ENCODE measurements at places on chromosomes 16 and 17.
A peak's percentile ranks its signal among the peaks of the same experiment; 100 is the strongest.

DNA sequence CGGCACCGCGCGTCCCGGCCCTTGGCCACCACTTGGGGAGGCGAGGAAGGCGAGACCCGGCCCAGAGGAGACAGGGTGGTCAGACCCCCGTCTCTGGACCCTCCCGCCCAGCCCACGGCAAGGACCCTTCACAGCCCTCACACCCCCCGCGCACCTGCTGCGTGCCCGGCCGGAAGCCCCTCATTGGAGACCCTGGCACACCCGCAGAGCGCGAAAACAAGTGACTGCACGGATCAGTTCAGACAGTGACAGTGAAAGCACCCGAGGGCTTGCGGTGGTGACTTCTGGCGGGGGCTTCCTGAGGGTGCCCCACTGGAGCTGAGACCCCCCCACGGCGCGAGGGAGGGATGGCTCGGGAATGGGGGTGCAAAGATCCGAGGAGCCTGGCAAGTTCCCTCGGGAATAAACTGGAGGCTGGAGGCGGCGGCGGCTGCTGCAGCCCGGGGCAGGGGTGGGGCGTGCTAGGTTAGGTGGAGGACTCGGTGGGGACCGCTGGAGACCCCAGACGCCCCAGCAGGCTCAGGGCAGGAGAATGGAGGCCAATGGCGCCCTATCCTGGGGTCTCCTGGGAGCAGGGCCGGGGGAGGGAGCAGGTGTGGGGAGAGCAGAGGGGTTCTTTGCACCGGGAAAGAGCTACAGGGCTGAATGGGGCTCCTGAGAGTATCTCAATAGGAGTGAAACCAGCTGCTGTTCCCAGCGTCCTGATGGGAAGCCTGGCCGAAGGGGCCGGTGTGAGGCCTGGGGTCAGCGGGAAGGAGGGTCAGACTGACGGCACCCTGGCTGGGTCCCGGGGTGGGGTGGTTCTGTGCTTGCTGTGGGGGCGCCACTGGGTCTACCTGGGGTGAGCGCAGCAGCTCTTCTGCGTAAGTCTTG lies 824 bp upstream of the FBXL16 start:
- DNase-seq, result no peak

DNA sequence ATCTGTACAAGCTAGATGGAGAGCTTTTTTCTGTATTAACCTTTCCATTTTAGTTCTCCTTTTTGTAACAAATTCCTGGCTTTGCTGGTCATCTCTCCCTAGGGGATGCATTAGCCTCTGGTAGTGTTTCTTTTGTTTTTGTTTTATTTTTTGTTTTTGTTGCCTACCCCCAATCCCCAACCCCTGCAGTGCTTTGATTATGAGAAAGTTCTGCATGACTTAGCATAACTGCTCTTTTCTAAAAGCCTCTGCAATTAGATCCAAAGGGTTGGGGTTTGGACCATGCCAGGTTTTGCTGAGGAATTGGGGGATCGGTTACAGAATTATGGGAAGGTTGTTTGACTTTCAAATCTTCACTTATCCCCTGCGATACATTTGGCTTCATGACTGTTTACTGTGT lies 98.2 kb downstream of the ADAMTS18 start:
- no peak for DNase-seq

GRCh38 chr17:62793919-62794665 lies 14.0 kb downstream of the MARCHF10 start:
- no peak for DNase-seq

DNA sequence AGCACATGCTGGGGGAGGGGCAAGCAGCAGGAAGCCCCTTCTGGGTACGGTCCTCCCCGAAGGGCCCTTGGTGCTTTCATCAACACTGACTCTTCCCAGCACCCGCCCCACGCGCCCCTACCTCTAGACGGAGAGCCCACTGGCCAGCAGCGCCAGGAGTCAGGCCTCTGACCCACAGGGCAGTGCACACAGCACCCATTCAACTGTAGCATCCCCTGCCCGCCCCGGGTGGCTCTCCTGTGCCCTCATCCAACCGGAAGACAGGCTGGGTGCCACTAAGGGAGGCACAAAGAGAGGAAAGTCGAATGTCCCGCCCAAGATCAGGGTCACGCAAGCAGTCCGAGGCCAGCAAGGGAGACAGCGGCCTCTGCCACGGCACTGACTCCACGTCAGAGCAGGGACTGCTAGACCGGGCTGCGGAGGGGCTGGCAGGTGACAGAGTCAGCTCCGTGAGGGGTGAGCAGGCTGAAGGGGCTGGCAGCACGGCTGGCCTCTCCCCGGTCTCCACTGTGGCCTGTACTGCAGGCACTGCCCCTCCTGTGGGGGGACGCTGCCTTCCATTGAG lies 9.8 kb downstream of the MSRB1 start:
- DNase-seq, result no peak

- peak; percentile 86 for DNase-seq
Measured at GRCh38 chr17:3693829-3694231, 2.1 kb downstream of the P2RX5 start.

GRCh38 chr17:30376621-30377452 lies 1.9 kb upstream of the CPD start:
- no peak for DNase-seq

GRCh38 chr17:18027280-18027679 lies 11.7 kb downstream of the ATPAF2 start:
- no peak for DNase-seq

DNA sequence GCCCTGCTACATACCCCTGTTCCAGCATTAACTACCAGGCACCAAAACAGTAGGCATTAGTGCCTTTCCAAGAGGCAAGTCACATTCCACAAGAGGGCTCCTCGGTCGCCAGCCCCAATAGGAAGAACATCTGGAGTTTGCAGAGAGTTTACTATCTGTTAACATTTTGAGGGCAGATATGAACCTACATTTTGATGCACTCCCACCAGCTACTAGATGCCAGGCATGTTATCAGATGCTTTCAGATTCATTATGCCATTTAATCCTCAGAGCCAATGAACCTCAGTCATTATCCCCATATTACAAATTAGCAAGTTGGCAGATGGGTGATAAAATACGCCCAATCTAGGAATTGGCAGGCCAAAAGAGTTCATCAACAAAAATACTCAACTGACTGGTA lies 4.2 kb upstream of the CMTM2 start:
- DNase-seq, result no peak

GRCh38 chr17:16214190-16215001 lies 938 bp downstream of the NCOR1 start:
- no peak for DNase-seq

- DNase-seq, result no peak
Measured at GRCh38 chr16:86363057-86363490, 147.3 kb upstream of the FOXF1 start.

DNA sequence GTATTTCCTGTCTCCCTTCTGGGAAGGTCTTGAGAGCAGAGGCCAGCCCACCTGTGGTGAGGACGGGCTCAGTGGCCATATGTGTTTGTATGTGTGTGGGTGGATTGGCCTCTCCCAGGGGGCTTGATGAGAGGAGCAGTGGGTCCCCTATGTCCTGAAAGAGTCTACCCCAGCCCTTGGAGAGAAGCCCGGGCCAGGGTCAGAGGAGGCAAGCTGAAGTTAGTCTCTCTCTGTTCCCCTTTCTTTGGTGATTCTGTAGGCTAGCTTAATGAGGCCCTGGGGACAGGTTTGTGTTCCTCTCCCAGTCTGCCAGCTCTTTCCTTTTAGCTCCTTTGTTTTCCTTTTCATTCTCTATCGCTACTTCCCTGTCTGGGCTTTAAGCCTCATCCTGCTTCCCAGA lies 23.8 kb upstream of the NFATC3 start:
- no peak for DNase-seq

- DNase-seq, result no peak
Measured at GRCh38 chr16:62967611-62968010, 931.4 kb upstream of the CDH8 start.

- DNase-seq, result no peak
Measured at GRCh38 chr16:67443265-67443664, 12.3 kb downstream of the HSD11B2 start.

DNA sequence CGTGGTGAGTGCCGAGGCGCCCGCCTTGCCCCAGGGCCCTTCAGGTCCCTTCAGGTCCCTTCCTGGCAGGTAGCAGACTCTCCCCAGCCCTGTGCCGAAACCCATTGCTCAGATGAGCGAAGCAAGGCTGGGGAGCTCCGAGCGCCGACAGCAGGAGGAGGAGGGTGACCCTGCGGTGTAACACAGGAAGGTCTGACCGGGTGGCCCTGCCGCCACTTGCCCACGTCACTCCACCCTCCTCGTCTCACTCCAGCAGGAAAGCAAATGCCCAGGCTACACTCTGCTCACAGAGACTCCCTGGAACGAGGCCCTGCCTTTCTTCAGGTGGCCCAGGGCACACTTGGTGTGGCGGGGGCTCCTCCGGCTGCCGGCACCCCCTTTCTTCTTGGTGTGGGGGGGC lies 57.2 kb downstream of the ACTG1 start:
- DNase-seq, result no peak

- DNase-seq, result peak; percentile 76
Measured at GRCh38 chr17:50903604-50904517, 37.7 kb upstream of the TOB1 start.

GRCh38 chr16:75026892-75027391 lies 28.1 kb downstream of the ZNRF1 start:
- DNase-seq, result no peak

- DNase-seq, result no peak
Measured at GRCh38 chr16:27531186-27531585, 18.5 kb downstream of the GTF3C1 start.

DNA sequence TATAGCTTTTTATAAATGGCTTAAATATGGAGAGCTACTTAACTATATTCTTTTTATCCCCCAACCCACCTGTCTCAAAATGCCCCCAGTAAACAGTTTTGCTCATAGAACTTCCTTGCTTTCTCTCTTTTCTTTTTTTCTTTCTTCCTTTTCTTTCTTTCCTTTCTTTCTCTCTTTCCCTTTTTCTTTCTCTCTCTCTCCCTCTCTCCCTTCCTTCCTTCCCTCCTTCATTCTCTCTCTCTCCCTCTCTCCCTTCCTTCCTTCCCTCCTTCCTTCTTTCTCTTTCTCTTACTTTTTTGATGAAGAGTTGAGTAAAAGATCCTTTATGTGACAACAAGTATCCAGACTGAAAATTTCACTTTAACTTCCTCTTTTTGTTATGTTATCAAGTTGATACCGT lies 48.2 kb downstream of the KCNJ2 start:
- no peak for DNase-seq

DNA sequence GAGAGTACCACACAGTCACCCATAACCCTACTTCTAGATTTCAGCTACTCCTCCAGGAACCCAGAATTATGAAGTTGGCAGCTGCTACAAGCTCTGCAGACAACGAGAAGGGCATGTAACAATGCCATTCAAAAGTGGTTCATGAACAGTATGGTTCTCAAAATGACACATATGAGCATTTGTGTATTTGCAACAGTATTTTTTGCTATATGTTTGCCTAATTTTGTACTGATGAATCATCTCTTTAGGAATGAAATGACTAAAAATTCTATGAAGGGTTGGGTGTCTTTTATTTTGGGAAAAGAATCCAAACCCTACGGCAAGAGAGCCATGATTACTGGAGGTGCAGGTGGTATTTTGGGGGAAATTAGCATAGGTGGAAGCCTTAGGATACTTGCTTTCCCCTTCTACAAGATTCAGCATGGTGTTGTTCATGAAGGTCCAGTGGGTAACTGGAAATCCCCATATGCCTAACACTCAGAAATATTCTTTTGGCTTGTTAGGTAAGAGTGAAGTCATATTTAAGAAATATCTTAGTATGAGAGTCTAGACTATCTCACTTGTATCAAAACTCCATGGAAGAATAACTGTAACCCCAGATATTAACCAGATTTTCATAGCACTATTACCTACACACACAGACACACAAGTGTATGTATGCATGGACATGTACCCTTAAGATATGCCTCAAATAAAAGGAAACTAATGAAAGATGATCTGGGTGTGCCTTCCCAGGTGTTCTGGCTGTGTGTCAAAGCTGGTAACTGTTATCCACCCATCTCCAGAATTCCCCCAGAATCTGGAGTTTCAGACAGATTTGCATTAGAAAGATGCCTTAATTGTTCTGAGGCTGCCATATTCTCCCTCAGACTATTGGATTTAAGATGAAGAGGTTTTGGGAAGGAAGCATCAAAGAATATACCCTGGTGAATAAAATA lies 688.2 kb upstream of the SOX9 start:
- no peak for DNase-seq

DNA sequence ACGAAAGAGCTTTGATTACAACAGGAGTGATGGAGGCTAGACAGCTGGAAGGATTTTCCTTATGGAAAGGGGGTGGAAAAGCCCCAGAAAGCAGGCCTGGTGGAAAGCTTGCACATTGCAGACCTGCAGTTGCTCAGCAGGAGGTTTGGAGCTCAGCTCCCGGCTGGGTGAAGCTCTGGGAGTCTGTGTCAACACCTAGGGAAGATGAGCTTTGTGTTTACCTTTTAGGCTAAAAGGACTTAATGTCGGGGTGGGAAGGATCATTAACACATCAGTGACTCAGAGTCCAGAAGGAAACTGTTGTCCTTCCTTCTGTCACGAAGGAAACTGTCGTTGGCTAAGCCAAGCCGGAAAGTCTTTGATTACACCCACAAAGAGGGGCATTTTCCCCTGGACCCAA lies 48.2 kb downstream of the RAP1GAP2 start:
- no peak for DNase-seq

DNA sequence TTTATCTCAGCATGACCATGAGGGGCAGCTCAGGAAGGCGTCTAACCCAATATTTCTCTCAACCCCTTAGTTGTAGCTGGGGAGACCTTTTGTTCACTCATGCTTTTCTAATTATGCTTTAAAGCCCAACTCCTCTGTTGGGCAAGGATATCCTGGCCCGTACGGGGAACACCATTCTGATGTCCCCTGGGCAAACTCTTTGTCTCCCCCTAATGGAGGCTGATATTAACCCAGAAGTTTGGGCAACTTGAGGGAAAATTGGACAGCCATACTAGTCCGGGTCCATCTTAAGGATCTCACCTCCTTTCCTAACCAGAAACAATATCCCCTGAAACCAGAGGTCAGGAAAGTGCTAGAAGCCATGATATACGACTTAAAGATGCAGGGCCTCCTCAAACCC lies 143.7 kb upstream of the COX10 start:
- DNase-seq, result no peak

- no peak for DNase-seq
Measured at GRCh38 chr17:41511116-41511515, 5.7 kb upstream of the KRT13 start.

GRCh38 chr17:27846042-27846655 lies 45.8 kb upstream of the NOS2 start:
- DNase-seq, result peak; percentile 73

DNA sequence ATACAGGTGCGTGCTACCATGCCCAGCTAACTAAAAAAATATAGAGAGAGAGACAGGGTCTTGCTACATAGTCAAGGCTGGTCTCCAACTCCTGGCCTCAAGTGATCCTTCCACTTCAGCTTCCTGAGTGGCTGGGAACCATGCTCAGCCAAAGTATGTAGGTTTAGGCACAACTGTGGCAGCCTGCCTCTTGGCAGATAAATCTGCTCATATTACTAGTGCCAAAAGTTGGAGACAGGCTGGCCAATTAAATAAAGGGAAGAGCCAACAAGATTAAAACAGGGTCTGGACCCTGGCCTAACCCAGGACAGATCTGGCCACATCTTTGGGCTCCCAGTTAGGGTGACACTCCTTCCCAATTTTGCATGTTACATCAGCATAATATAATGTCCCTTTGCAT lies 151.7 kb downstream of the CBLN1 start:
- no peak for DNase-seq
